ENCODE measurements at places on chromosomes 5 and 9. TPM values are rescaled to one million over a fixed set of nuclear protein-coding genes. Genes with fewer than 3 reads are reported as not detected.

Gene RMI1
- 14.5 TPM for total RNA-seq

Gene PHF24
- total RNA-seq: under 0.01 TPM

Gene SNCAIP
- total RNA-seq: 0.66 TPM

Gene SPINK13
- total RNA-seq: not detected

Gene IL33
- total RNA-seq: 44.5 TPM

Gene PCDHA7
- total RNA-seq: 0.66 TPM

Gene PCDHGC4
- total RNA-seq: 6.0 TPM

Gene GNA14
- 0.15 TPM for total RNA-seq

Gene LHFPL2
- total RNA-seq: 84.7 TPM

Gene SPINK5
- total RNA-seq: not detected

Gene PCA3
- total RNA-seq: not detected

Gene PLEKHG4B
- total RNA-seq: under 0.01 TPM

Gene WDR38
- not detected for total RNA-seq

Gene RPS14
- total RNA-seq: 3,512 TPM

Gene PDLIM7
- total RNA-seq: 79.7 TPM

Gene RPL37
- 958 TPM for total RNA-seq

Gene TUSC1
- 7.4 TPM for total RNA-seq

Gene TRPM3
- total RNA-seq: under 0.01 TPM

Gene ORM1
- not detected for total RNA-seq

Gene CDH9
- not detected for total RNA-seq

Gene FOXI1
- total RNA-seq: not detected

Gene SLC36A3
- total RNA-seq: not detected

Gene ECSCR
- total RNA-seq: 0.33 TPM

Gene GRPEL2
- 15.9 TPM for total RNA-seq

Gene ITK
- not detected for total RNA-seq

Gene MEGF10
- total RNA-seq: under 0.01 TPM

Gene TMEM174
- total RNA-seq: not detected

Gene TTLL11
- total RNA-seq: 9.1 TPM

Gene GRM6
- total RNA-seq: not detected

Gene RNF224
- total RNA-seq: 0.17 TPM

Gene ZNF366
- not detected for total RNA-seq

Gene ARSI
- 12.1 TPM for total RNA-seq

Gene IL4
- not detected for total RNA-seq

Gene ATOSB
- total RNA-seq: 26.5 TPM

Gene SLC25A2
- total RNA-seq: 1.0 TPM

Gene C5orf52
- total RNA-seq: not detected

Gene BRINP1
- under 0.01 TPM for total RNA-seq

Gene MYMK
- total RNA-seq: not detected

Gene RASEF
- 0.44 TPM for total RNA-seq

Gene PTGER4
- 10.3 TPM for total RNA-seq

Gene TMC1
- total RNA-seq: not detected

Gene SUSD3
- 1.3 TPM for total RNA-seq

Gene PCDHB9
- 0.17 TPM for total RNA-seq

Gene RIC1
- total RNA-seq: 45.7 TPM

Gene KCNN2
- total RNA-seq: 0.44 TPM

Gene NR6A1
- total RNA-seq: 0.44 TPM

Gene GDNF
- 1.2 TPM for total RNA-seq

Gene PPIC
- 57.7 TPM for total RNA-seq

Gene WNT8A
- total RNA-seq: not detected

Gene LMNB1
- 73.0 TPM for total RNA-seq

Gene UGT3A1
- total RNA-seq: not detected

Gene PARP8
- total RNA-seq: 16.3 TPM

Gene SLC36A2
- not detected for total RNA-seq
